ENCODE measurements at places on chromosomes 4 and X.

- DNase-seq = no peak
These were observed 38.4 kb downstream of the SPARCL1 start for GRCh38 chr4:87490664-87491369.

- DNase-seq = no peak
These were observed 326.7 kb upstream of the PITX2 start for GRCh38 chr4:110949542-110949941.

DNA sequence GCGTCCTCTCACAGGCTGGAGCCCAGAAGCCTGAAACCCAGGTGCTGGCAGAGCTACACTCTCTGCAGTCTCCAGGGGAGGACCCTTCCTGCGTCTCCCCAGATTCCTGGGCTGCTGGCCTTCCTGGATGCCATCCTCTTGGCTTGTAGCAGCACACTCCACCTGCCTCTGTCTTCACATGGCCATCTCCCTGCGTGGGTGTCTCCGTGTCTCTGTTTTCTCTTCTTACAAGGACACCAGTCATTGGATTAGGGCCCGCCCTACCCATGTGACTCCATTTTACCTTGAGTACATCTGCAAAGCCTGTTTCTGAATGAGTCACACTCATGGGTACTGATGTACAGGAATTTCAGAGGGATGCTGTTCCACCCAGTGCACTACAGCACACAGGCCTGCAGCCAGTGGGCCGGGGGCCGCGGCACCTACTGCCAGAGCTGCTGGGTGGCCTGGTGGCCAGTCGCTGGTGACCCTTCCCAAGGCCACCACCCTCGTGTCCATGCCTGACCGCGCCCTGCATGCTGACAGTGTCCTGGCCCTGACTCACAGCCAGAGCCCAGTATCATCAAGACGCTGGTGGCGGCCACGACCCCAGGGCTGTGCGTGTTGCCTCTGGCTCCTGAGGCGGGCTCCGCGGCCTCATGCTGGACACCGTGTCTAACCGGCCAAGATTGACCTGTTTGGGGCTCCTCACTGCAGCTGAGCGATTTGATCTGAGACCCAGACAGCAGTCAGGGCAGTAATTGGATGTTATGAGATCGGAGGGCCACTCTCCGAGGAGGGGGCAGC, 63.6 kb upstream of the NKX1-1 start:
- no peak for DNase-seq

DNA sequence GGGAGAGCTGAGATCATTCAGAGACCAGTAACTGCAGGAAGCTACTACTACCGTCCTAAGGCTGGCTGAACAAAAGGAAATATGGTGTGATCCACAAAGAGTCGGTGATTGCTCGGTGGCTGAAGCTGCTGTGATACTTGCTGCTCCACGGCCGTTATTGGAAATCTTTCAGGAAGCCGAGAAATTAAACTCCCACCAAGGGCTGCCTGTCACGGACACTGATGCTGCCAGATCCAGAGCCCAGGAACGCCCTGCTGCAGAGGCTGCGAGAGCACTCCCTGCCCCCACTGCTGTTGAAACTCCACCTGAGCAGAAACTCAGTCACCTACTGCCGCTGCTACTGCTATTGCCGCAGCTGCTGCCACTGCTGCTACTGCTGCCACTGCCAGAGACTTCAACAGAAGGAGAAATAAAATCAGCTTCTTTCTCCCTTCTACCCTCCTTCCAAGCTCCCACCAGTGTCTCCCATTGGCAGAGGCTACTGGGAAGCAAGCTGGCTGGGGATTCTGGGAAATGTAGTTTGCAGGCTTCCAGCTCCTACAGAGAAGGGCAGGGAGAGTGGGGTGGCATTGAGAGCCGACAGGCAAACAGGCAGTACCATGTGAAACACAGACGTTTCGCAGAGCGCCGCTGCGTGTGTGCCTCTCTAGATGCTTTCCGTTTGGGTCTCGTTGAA, 126.0 kb upstream of the ENPP6 start:
- no peak for DNase-seq

- DNase-seq = no peak
These were observed 344.3 kb downstream of the GBA3 start for GRCh38 chr4:23036921-23037495.

GRCh38 chr4:142567620-142568451, 278.3 kb downstream of the INPP4B start:
- DNase-seq = no peak

GRCh38 chrX:10859353-10859752, 239.0 kb upstream of the MID1 start:
- no peak for DNase-seq

- no peak for DNase-seq
These were observed 68.7 kb upstream of the GUCY1A1 start for GRCh38 chr4:155597933-155598451.

GRCh38 chr4:128716338-128716737, 93.2 kb upstream of the JADE1 start:
- DNase-seq = no peak

DNA sequence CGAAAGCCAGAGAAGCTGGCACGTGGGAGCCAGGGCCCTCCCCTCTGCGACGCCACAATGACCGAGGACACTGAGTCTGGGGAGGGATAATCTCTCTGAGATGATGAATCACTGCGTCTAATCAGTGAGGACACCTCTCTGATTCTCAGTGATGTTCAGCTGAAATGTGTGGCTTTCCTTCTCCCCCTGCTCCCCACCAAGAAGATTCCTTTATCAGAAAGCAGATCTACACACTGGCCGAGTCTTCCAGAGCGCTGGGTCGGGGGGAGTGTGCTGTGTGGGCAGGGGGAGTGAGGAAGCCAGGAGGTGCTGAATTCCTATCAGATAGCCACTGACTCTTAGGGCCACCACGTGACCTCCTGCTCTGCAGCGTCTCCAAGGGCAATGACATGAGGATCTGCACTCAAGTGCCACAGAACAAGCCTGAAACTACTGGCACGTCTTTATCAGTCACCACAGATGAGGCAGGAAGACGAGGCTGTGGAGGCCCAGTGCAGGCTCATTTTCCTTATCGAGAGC, 89.2 kb downstream of the GATB start:
- no peak for DNase-seq

- DNase-seq = no peak
These were observed 18.0 kb downstream of the SPINK2 start for GRCh38 chr4:56803471-56803870.

GRCh38 chr4:143784567-143784966, 84.1 kb upstream of the FREM3 start:
- no peak for DNase-seq

DNA sequence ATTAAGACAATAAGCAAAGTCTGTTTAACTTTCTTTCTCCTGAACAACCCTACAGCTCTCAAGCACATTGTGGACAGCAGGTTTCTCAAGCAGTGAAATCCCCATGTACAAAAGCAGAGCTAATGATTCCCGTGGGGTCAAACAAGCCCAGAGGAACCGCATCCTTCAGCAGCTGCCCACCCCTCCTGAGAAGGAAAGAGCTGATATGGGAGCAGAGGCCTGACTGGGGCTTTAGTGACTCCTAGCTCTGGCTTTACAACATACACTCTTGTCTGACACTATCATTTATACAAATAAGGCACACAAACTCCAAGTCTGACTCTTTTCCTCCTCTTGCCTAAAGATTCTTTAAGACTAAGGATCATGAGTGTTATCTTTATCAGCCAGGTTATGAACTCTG, 32.8 kb downstream of the HDAC8 start:
- DNase-seq = no peak

DNA sequence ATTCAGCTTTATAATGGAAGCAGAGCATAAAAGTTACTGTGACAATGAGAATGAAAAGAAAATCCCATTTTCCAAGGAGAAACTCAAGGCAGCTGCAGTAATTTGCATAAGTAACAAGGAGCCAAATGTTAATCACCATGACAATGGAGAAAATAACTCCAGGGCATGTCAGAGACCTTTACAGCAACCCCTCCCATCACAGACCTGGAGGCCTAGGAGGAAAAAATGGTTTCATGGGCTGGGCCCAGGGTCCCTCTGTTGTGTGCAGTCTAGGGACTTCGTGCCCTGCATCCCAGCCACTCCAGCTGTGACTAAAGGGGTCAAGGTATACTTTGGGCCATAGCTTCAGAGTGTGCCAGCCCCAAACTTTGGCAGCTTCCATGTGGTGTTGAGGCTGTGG, 223.5 kb downstream of the NPFFR2 start:
- no peak for DNase-seq

- no peak for DNase-seq
These were observed 241.8 kb downstream of the GRIA3 start for GRCh38 chrX:123425904-123426303.

GRCh38 chrX:31845003-31845402, 773.2 kb upstream of the FTHL17 start:
- no peak for DNase-seq

GRCh38 chr4:87179751-87180150, 40.7 kb downstream of the KLHL8 start:
- DNase-seq = no peak

GRCh38 chr4:76055016-76055415, 19.1 kb upstream of the CXCL11 start:
- no peak for DNase-seq

DNA sequence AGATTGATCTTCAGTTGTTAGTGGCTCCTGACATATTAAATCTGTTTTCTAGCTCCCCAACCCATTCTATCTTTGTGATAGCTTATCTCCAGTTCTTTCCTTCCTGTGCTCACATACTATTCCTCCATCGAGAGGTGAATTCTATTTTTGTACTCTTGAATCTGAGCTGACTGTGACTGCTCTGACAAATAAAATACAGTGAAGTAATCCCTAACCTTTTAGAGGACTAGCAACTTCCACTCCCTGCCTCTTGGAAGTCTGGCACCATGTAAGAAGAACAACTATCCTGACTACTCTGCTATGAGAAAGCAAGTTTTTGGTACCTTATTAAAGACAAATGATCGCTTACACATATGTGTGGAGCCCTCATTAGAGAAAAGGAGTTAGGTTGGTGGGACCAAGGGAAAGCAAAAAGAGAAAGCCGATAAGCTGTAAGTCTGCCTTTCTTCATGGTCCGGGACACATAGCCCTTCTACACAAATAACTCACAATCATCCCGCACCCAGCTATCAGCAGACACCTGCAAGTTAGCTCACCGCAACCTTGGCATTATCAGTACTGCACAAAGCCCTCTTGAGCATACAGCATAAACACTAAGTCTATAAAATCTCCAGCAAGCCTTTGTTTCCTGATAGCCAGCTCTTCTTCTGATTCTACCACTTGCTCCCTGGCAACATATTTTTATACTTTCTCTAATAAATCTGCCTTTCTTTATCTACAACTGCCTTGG, 13.5 kb upstream of the PPM1K start:
- DNase-seq = no peak

DNA sequence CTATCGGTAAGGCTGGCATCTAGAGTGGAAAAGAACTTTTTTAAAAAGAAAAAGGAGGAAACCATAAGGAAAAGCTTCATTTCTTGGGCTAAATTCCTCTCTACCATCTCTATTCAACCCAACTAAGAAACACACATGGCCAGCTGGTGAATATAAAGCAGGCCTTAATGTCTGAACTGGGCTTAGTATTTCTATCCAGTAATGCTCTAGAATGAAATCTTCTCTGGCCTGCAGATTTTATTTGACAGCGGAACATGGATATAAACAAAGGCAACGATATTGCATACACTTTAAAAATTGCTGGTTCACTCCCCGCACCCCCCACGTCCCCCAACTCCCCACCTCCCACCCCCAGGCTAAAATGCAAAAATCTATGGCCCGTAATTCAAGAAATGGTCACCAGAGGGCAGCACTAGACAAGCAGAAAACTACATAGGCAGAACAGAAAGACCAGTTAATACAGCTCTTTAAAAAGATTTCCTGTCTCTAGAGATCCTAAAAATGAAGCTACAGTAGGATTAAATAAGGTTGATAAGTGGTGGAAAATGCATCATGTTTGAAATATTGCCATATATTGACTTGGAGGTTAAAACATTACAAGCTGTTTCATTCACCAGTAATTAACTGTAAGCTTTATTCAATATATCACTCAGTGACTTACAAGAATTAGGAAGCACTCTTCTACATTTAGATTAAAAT, 155.2 kb upstream of the GALNT7 start:
- no peak for DNase-seq

GRCh38 chrX:35351795-35352483, 409.3 kb downstream of the FAM47B start:
- no peak for DNase-seq

- no peak for DNase-seq
These were observed 458.1 kb downstream of the KCTD8 start for GRCh38 chr4:43990551-43990950.

- DNase-seq = no peak
These were observed 494 bp downstream of the SPOCK3 start for GRCh38 chr4:167233685-167234315.

DNA sequence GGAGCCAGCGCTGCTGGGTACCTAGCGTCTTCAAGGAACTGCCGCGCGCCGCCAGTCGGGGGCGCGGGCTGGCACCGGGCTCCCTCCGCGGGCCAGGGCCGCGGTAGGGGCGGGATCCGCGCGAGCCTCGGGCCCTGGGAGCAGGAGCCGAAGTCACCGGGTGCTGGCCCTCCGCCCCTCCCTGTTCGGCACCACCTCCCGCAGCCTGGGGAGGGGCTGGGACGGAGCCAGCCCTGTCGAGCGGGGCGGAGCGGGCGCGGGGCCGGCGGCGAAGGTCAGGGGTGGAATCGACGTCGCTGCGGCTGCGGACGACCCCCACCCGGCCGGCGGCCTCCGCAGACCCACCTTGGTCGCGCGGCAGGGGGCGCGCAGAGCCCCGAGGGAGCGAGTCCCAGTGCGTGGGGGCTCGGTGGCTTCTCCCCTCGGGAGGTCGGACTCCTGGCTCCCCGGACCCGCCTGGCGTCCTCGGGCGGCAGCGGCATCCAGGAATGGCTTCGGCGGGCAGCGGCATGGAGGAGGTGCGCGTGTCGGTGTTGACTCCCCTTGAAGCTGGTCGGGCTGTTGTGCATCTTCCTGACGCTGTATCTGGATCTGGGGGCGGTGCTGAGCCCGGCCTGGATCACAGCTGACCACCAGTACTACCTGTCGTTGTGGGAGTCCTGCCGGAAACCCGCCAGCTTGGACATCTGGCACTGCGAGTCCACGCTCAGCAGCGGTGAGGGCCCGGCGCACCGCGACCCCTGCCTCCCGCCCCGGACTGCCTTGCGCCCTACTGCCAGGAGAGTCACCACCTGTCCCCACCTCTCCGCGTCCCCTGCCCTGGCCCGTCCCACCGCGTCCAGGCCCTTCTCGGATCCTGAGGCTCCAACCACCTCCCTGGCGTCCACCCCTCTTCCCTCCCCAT, 50.5 kb upstream of the FAM47C start:
- no peak for DNase-seq

- no peak for DNase-seq
These were observed 1113.1 kb downstream of the STIM2 start for GRCh38 chr4:27973700-27974099.

GRCh38 chr4:83201761-83202160, 82.8 kb downstream of the COQ2 start:
- no peak for DNase-seq

GRCh38 chrX:119622356-119623232, 16.4 kb upstream of the NKRF start:
- no peak for DNase-seq

GRCh38 chr4:188554413-188554812, 415.2 kb downstream of the TRIML1 start:
- no peak for DNase-seq

DNA sequence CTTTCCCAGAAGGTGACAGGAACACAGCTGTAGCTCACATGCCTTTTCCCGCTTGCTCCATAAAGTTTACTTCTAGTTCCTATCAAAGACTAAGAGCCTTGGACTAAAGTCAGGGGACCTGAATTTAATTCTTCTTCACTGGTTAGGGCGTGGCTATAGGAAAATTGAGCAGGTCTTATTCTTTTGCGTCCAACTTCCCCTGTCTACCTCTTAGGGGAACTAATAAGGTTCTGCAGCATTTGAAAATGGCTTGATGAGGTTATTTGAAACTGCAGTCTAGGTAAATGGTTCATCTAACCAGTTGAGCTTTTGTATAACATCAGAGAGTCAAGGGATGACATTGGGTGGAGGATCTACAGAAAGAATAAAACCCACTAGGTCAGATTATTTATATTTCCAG, 2.6 kb downstream of the ARHGAP10 start:
- DNase-seq = no peak

All from NCI-H2081 treated with DMSO at 0.1 percent for 48 hours (cell line).